ENCODE measurements at places on chromosomes 1 and 21.

GRCh38 chr1:77762072-77762476 lies 2.4 kb upstream of the USP33 start:
- DNase-seq = peak; percentile 16

DNA sequence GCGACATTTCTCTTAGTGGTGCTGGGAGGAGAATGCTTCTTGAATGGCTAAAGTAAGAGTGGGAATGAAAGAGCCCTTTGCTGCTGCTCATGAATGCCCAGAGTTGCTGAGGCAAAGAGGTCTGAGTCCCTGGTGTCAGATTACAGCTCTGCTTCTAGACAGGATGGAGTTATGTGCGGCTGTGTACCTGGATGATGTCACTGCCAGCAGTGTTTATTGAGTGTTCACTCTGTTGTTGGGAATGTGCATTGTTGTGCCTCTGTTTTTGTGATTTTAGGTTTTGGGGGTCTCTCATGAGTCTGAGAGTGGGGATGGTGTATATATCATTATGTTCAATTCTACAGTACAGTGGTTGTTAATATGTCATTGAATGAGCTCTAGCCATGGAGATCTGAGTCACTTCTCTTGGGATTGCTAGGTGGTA lies 2.7 kb downstream of the CDC14A start:
- peak; percentile 71 for DNase-seq

DNA sequence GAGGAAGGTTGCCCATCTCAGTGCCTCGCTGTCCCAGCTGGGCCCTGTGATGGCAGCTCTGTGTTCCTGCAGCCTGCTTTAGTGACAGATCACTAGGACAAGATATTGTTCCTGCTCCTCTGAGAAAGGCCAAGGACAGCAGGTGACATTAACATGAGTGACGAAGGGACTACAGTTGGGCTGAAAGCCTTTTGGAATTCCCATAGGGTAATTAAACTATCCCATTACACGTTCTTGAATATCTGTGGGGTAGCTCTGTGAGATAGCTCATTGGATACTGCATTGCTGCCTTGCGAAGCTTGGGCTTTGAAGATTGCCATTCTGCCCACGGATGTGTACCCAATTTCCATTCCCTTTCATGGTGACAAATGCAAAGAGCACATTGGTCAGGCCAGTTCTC lies 78.2 kb upstream of the COA6 start:
- DNase-seq = no peak

DNA sequence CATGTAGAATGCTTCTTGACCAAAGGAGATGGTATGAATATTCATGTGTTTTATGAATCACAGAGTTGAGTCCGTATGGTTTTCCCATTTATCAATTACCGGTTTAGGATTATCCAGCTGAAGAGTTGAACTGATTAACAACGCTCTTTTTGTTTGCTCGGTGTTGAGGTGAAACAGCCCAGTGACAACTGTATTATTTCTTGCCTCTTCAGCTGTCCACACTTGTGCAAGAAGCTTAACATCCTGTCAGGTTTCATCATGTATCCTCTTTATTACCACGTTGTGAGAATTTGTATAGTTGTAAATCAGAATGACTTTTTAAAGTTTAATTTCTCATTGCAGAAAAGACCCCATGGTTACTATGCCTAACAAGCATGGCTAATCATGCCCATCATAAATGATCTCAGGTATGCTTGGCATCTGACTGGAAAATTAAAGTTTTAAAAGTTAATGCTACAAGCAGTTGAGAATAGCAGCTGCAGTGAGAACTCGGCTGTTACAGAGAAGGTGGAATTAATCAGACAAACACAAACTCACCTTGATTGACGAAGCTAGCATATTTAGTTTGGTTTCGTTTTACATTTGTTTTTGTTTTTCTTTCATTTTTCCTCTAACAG lies 563.2 kb upstream of the ADGRL2 start:
- peak; percentile 8 for DNase-seq

- no peak for DNase-seq
Measured at GRCh38 chr1:201791051-201791778, 37.7 kb upstream of the IPO9 start.

- DNase-seq = no peak
Measured at GRCh38 chr1:92324784-92325183, 25.9 kb downstream of the RPAP2 start.

GRCh38 chr1:225653463-225654276 lies 747 bp upstream of the ENAH start:
- DNase-seq = peak; percentile 38

GRCh38 chr1:34712007-34712688 lies 42.7 kb upstream of the GJB5 start:
- no peak for DNase-seq

DNA sequence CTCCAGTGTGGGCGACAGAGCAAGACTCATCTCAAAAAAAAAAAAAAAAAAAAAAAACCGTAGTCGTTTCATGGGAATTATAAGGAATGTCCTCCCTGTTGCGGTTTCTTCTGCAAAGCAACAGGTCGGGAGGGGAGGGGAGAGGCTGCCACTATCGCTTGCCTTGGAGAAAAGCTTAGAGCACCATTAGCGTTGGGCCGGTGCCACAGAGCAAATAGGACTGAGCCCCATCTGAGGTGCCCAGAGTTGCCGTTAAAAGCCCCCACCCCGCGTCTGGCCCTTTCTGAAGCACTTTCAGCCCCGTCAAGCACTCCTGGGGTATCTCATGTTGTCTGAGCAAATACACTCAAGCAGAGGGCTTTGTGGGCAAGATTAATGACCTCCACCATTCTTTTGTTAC lies 2.2 kb downstream of the RIPPLY3 start:
- DNase-seq = no peak

GRCh38 chr1:70916034-70916427 lies 131.6 kb downstream of the PTGER3 start:
- DNase-seq = no peak

DNA sequence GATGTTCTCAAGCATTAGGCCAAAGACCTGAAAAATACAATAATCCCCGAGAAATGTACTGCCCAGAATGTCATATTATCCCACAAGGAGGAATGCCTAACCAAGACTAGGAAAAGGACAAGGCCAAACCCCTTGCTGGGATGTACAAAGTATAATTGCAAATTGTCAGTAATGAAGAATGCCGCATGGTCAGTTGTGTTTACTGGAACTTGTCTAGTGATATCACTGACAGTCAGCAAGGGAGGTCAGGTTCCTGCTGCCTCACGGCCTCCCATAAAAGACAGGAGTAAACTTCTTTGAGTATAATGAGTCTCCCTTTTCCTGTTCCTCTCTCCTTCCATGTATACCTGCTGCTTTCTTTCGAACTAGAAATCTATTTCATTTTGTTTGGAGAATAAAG lies 222.8 kb downstream of the RHOU start:
- no peak for DNase-seq

DNA sequence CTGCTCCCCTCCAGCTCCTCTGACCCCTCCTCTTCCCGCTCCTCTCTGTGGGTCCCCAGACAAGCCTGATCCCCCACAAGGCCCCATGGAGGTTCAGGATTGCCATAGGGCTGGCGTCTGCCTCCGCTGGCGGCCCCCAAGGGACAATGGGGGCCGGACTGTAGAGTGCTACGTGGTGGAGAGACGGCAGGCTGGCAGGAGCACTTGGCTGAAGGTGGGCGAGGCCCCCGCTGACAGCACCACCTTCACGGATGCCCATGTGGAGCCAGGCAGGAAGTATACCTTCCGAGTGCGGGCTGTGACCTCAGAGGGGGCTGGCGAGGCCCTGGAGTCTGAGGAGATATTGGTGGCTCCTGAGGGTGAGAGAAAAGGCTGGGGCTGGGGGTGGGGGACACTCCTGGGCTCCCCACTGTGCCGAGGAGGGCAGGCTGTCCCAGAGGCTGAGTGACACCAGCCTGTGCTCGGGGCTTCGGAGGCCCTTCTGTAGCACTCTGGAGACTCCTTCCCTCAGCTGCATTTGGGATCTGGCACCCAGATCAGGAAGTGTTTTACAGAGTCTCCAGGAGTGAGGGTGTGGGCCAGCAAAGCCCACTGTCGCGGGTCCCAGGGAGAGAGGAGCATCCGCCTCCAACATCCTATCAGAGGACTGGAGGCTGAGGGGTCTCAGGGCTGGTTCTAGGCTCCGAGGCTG lies 25.9 kb downstream of the IGFN1 start:
- no peak for DNase-seq

DNA sequence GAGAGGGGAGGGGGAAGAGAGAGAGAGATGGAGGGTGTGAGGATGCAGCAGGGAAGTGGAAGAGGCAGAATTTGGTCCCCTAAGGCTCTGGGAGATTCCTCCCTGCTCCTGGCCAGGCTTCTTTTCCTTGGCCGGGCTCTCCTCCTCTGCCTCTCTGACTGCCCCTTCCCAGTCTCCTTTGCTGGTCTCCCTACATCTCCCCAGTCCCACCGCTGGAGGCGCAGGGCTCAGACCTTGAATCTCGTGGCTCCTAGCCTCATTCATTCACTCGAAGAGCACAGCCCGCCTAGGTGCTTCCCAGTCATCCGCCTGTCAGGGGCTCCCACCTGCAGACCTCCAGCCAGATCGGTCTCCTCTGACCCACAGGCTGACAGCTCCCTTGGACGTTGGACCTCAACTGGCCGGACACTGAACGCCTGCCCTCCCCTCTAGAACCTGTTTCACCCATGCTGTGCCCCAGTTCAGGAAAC lies 76.5 kb downstream of the VWA5B1 start:
- peak; percentile 82 for DNase-seq

DNA sequence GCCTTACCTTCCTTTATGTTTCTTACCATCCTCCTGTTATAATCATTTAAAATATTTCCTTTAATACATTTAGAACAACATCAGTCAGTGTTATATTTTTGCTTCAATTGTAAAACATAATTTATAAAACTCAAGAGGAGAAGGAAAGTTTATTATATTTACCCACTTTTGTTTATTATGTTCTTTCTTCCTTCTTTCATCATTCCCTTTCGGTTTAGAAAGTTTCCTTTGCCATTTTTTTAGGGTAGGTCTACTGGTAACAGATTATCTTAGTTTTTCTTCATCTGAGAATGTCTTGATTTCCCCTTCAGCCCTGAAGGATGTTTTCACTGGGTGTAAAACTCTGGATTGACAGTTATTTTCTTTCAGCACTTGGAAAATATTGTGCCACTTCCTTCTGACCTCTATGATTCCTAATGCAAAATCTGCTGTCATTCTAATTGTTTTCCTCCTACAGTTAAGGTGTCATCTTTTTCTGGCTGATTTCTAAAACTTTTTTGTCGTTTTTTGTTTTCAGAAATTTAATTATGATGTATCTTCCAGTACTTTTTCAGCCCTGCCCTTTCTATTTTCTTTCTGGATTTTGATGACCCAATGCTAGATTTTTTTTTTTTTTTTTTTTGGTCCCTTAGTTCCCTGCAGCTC lies 25.0 kb downstream of the PTPN22 start:
- DNase-seq = no peak

DNA sequence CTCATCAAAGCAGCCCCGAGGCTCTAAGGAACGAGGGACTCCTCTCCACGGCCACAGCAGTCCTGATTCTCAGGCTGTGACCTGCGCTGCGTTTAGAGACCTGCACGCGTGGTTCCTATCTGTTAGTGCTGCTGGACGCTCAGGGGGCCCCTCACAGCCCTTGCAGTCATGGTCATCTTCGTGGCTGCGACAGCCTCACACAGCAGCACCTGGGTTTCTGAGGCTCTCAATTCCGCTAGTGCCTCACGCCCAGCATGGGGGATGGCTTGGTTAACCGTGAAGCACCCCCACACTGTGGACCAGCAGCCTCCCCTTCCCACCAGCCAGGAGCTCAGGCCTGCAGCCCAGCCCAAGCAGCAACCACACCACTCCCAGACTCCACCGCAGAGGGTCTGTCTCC lies 7.8 kb downstream of the MORN1 start:
- no peak for DNase-seq

GRCh38 chr1:5570931-5571330 lies 421.3 kb downstream of the NPHP4 start:
- peak; percentile 23 for DNase-seq

- DNase-seq = no peak
Measured at GRCh38 chr1:72062584-72062983, 219.8 kb downstream of the NEGR1 start.

GRCh38 chr21:26851109-26851944 lies 6.1 kb upstream of the ADAMTS1 start:
- no peak for DNase-seq

DNA sequence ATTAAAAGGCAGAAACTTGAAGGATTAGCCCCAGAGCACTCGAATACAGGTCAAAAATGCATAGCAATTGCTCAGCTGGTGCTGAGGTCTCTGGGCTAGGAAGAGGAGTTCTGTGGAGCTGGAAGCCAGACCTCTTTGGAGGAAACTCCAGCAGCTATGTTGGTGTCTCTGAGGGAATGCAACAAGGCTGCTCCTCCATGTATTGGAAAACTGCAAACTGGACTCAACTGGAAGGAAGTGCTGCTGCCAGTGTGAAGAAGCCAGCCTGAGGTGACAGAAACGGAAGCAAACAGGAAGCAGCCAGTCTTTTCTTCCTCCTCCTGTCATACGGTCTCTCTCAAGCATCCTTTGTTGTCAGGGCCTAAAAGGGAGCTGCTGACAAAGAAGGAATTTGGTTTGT lies 233.4 kb upstream of the FGGY start:
- DNase-seq = no peak

DNA sequence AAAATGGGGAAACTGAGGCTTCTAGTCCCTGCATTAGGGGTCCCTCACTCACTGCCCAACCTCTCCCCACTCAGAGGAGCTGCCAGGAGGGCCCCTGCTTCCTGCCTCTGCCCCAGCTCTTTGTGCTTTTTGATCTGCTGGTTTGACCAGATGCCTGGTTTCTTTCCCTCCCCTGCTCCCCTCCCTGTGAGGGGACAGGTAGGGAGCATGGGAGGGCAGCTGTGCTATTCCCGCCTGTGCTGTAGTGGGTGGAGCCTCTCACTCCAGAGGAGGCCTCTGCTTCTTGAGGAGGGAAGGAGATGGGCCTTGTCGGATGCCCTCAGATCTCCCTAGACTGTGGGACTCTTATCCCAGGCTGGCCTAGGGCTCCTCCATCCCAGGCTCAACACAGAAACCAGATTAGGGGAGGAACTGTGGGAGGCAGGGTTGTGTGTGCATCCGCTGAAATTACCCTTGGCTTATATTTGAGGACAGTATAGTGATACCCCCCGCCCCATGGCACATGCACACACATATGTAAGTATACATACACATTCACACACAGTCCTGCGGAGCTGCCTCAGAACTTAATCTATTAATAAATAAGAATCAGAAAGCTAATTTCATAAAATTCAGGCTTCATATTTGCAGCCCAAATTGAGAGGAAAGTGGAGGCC lies 4.6 kb downstream of the BOLA1 start:
- DNase-seq = no peak

DNA sequence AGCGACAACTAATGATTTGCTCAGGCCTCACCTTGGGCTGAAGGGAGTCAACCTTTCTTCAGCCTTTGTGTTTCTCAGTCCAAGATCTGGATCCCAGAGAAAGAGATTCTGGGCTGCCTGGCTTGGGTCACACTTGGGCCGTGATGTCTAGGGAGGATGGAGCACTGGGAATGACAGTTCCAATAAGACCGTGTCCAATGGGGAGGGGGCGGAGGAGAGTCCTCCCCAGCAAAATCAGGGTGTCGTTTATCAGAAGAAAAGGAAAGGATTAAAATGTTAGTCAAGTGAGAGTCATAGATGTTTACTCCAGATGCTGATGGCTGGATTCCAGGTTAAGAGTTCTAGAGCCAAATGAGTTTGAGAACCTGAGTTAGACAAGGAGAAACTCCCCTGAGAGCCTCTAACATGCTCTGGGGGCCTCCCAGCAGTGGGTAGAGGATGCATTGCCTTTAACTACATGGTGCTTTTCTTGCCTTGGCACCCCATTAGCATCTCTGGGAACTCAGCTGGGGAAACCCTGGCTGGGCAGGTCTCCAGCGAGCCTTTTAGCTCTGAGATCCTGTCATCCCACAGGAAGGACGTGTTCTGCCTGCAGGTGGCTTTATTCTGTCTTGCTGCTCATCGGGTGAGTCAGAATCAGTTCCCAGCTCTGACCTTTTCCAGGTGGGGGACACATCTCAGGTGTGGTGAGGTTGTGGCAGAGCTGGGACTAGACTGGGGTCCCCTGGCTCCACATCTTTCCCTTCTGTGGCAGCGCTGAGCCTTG lies 22.2 kb downstream of the NIPAL3 start:
- DNase-seq = no peak

All from urothelium cell line (cell line).